ENCODE measurements at places on chromosomes 16 and 17.

GRCh38 chr17:39934324-39934723, 6.8 kb downstream of the LRRC3C start:
- no peak for DNase-seq

DNA sequence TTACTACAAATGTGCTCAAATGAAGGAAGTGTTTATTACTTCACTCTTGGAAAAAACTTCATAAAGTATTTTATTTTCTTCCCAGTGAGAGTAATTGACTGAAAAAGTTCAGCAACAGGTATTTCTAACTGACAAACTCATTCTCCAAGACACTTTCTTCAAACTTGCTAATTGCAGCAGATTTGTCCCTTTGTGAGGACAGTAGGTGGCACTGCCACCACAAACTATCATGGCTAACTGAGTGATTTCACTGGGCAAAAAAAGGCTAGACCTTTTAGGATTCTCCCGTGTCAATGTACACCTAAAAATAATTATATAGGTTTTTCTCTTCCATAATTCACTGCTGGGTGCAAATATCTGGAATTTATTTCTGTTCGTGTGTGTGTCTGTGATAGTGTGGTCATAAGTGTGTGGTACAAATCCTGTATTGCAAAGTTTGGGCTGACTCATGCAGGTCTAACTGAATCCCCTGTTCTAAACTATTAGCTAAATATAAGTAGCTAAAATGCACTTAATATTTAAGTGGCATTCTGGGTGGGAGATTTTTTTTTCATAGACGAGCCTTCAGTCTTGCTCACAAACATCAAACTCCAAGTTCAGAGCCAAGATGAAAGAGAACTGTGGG, 3.9 kb downstream of the HS3ST3A1 start:
- no peak for DNase-seq

- DNase-seq = no peak
These were observed 16.8 kb downstream of the CDR2 start for GRCh38 chr16:22357635-22357971.

- DNase-seq = no peak
These were observed 2.6 kb downstream of the ATP2A3 start for GRCh38 chr17:3961564-3962047.

- DNase-seq = no peak
These were observed 10.4 kb downstream of the CARD14 start for GRCh38 chr17:80180192-80180591.

GRCh38 chr17:47878203-47879027, 17.6 kb upstream of the SP2 start:
- no peak for DNase-seq

DNA sequence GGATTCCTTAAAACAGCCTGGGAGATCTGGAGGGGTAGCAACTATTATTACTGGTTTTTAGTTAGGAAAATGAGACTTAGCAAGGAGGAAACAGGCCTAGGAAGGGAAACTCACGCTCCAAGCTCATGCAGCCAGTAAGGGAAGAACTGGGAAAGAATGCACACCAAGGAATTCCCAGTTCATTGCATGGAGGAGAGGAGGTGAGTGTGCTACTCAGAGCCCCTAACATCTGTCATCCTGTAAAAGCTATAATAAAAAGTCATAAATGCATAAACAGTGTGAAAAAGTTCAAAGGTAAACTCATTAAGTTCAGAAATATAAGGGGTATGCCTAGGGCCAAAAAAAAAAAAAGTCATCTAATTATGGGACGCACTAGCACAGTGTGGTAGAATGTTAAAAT, 25.9 kb downstream of the TMEM98 start:
- DNase-seq = no peak

GRCh38 chr17:69418535-69418934, 4.0 kb downstream of the MAP2K6 start:
- no peak for DNase-seq

DNA sequence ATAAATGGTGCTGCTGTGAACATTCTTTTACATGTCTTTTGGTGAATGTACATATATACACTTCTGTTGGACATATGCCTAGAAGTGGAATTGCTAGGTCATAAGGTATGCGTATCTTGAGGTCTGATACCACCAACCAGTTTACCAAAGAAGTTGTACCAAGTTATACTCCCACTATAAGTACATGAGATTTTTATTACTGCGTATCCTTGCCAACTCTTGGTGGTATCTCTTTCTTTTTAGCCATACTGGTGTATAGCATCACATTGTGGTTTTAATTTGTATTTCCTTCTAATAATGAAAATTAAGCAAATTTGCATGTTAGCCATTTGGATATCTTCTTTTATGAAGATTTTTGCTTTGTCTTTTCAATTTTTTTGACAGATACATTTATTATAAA, 80.5 kb downstream of the ATF7IP2 start:
- DNase-seq = no peak

DNA sequence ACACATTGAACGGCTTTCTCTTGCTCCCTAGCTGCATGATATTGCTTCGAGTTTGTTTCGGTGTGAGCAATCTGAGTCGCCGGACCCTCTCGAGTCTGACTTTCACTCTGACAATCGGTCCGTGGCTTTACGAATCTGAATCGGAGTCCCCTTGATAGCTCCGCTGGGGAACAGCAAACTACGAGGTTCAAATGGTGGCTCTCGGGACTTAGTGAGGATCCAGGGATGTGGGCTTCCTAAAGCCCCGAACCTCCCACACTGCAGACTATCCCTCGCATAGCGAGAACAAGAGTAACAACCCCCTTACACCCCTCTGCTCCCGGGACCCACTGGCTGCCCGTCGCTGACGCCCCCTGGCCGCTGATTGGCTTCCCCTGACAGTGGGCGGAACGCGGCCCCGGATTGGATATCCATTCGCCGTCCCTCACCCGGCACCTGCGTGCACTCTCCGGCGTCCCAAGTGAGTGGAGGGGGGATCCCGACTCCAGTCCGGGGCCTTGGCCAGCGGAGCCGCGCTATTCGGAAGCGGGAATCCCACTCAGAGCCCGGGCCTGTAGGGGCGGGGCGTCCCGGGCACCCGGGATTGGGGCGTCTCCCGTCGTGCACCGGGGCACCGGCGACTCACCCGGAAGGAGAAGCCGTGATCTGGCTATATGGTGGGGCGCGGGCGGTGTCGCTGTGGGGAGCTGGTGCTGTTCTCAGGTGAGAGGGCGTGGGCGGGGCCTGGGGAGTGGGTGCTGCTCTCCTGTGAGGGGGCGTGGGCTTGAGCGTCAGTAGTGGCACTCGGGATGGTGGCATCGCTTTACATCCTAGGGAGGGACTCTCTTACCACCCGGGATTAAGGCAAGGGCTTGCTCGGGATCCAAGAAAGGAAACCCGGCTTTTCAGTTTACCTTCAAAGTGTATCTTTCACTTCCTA, at the start of gene SNX11:
SNX11 (plus strand) TSS at position 630 of the 919 bp plus-strand sequence. CDS start 4,278 bp downstream, outside the sequence.
- peak; percentile 88 for DNase-seq

GRCh38 chr16:57707331-57707730, 12.7 kb downstream of the DRC7 start:
- DNase-seq = no peak

GRCh38 chr17:64406321-64407200, 15.9 kb upstream of the PECAM1 start:
- no peak for DNase-seq

GRCh38 chr17:49482144-49482817, 12.8 kb upstream of the NGFR start:
- no peak for DNase-seq

DNA sequence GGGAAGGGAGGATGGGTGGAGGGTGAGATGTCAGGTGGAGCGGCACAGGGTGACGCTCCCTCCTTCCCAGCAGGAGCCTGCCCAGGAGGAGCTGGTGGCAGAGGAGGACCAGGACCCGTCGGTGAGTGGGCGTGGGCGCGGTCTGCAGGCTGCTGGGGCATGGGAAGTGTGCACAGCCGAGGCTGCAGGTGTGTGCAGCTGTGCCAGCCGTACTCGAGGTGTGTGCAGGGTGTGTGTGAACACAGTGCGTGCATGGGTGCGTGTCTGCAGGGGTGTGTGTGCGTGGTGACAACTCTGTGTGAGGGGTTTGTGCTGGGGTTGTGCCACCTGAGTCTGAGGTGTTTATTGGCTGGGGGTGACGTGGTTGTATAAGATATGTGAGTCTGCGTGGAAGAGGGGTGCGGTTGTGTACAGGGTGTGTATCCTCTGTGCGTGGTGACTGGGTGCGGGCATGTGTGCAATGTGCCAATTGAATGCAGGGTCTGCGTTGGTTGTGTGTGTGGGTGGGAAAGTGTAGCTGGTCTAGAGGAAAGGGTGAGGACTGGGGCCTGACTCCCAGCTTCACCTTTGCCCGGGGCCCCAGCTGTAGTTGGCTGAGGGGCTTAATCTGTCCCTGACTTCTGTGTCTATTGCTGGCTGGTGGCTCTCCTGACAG, 670 bp downstream of the TNFSF12 start:
- no peak for DNase-seq

DNA sequence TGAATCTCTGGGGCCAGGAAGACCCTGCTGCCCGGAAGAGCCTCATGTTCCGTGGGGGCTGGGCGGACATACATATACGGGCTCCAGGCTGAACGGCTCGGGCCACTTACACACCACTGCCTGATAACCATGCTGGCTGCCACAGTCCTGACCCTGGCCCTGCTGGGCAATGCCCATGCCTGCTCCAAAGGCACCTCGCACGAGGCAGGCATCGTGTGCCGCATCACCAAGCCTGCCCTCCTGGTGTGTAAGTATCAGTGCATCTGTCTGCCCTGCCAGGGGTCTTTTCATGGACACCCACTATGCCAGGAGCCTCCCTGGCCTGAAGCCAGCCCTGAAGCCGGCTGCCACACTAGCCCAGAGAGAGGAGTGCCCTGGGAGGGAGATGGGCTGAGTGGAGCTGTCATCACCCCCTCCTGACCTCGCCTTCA, at the start of gene CETP:
CETP (plus strand) TSS at position 100 of the 431 bp plus-strand sequence; CDS start at position 130, 30 bp downstream.
- no peak for DNase-seq

DNA sequence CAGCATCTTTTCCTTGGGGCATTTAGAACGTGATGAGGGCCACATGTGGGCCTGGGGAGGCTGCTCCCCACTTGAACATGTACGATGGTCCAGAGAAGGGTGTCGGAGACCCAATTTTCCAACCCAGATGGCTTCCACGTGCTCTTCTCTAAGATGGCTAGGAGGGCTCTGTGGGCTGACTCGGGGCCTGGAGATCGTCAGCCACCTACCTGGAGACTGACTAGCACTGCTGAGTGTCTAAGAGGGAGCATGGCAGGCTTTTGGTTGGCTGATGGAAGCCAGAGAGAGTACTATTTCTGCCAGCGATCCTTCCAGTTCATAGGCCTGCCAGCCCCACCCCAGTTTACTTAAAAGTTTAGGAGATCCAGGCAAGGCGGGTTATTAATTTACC, 60.2 kb upstream of the CLEC18A start:
- DNase-seq = no peak

DNA sequence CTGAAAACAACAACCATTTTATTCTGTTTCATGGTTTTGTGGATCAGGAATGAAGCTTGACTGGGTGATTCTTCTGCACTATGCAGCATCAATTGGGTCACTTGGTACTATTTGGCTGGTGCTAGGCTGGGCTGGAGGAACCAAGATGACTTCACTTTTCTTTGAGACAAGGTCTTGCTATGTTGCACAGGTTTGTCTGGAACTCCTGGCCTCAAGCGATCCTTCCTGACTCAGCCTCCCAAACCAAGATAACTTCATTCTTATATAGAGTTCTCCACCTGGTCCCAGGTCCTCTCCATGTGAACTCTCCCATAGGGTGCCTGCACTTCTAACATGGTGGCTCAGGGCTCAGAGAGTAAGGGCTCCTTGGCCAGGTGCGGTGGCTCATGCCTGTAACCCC, 1.9 kb upstream of the PIPOX start:
- DNase-seq = no peak

DNA sequence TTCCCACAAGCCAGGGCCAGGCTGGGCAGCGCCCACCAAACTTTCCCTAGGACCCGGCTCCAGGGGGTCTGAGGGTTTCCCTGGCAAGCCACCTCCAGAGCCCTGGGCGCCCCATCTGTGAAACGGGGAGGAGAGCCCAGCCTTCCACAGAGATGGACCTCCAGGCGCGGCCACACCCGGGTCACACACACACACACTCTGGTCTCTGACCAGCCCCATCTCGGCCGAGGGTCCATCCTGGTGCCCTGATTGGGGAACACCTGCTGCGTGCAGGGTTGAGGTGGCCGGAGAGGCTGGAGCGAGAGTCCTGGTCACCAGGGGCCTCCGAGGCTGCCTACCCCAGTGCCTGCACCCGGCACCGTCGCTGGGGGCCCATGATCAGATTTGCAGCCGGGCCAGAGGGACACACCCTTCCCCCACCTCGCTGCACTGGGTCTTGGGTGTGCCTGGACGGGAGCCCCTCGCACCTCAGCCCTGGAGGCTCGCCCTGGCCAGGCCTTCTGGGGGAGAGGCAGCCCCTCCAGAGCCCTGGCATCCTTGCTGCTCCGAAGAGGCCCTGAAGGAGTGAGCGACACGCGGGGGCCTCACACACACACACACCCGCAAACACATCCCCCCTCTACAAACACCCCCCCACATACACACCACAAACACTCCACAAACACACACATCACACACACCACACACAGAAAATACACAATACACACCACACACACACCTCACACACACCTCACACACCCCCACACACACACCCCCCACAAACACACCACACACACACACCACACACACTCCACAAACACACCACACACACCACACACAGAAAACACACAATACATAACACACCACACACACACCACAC, 29.7 kb downstream of the SLC25A10 start:
- no peak for DNase-seq

DNA sequence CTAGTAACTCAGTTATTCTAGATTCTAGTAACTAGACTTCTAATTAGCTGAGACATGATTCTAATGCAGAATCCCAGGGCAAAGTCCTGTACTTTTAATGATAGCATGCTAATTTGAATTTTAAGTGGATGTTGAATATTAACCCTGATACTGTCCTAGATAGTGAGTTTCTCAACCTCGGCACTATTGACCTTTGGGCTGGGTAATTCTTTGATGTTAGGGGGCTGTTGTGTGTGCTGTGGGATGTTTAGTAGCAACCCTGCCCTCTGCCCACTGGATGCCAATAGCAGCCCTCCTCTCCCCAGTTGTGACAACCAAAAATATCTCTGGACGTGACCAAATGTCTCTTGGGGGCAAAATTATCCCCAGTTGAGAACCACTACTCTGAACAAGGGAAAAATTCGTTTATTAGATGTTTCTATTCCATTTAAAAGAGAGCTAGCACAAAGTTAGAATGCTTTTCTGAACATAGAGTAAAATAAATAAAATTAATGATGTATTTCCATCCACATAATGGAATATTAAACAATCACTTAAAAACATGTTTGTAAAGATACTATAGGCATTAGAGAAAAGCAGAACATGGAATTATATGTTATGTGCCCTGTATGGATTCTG, 30.2 kb downstream of the SALL1 start:
- no peak for DNase-seq
